ENCODE measurements at places on chromosomes 6 and 20. TPM values are rescaled to one million over a fixed set of nuclear protein-coding genes. Genes with fewer than 3 reads are reported as not detected.

DNA sequence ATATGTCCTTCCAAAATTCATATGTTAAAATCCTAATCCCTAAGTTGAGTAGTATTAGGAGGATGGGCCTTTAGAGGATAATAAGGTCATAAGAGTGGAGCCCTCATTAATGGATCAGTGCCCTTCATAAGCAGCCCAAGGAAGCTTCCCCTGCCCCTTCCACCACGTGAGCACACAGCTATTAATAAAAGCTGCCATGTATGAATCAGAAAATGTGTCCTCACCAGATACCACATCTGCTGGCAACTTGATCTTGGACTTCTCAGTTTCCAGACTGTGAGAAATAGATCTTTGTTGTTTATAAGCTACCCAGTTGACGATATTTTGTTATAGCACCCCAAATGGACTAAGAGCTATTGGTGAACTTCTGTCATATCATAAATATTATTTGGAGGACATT is 207.7 kb upstream of the HDDC2 start:
- no peak for DNase-seq

DNA sequence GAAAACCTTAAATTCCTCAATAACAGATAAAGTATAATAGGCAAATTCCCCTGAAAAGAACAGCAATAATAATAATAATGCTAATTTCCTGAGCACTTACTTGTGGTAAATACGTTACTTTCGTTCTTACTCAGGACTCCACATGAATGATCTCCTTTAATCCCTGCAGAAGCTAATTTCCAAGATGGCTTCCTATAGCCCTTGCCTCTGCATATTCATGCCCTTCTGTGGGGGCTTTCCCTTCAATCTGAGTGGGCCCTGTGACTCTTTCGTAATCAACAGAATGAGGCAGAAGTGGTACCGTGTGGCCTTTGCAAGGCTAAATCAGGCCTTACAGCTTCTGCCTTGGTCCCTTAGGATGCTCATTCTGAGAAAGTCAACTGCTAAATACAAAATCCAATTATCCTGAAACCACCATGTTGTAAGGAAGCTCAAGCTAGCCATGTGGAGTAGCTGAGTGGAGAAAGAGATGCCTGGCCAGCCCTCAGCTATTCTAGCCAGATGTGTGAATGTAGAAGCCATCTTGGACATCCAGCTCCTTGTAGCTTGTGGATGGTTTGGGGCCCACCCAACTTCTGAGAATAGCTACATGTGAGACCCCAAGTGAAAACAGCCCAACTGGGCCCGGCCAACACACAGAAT is 50.5 kb downstream of the MCUR1 start:
- DNase-seq: no peak

GRCh38 chr6:18011287-18011686 is 23.9 kb upstream of the KIF13A start:
- DNase-seq: no peak

- no peak for DNase-seq
These were observed 190.3 kb upstream of the POU3F2 start for GRCh38 chr6:98644063-98644462.

DNA sequence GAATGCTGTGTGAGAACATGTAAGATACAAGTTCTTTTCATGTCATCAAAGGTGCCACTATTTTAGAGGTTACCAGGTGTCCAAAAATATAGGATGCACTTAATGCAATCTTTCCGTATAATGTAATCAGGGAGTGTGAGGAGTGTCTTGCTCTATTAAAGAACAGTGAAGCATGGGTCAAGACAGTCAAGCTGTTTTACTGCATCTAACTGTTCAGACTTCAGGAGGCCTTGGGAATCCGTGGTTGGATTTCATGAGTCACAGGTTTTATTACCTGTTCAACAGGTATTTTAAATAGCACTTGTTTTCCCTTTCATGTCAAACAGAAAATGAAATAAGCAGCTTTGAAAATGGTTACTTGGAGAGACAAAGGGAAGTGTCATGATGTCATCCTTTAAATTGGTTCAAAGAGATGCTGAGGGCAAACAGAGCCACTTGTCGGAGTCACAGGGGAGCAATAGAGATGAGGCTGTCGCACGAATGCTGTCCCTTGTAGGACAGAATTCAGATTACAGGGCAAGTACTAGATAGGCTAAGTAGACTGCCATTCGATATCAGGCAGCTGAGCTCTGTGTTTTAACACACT is 621.5 kb downstream of the QKI start:
- DNase-seq: no peak

RNF39 gene
- total RNA-seq: 0.26 TPM

- DNase-seq: no peak
These were observed 80.4 kb downstream of the SULF2 start for GRCh38 chr20:47704746-47705496.

- no peak for DNase-seq
These were observed 4.5 kb downstream of the HSPA1A start for GRCh38 chr6:31819871-31820299.

DNA sequence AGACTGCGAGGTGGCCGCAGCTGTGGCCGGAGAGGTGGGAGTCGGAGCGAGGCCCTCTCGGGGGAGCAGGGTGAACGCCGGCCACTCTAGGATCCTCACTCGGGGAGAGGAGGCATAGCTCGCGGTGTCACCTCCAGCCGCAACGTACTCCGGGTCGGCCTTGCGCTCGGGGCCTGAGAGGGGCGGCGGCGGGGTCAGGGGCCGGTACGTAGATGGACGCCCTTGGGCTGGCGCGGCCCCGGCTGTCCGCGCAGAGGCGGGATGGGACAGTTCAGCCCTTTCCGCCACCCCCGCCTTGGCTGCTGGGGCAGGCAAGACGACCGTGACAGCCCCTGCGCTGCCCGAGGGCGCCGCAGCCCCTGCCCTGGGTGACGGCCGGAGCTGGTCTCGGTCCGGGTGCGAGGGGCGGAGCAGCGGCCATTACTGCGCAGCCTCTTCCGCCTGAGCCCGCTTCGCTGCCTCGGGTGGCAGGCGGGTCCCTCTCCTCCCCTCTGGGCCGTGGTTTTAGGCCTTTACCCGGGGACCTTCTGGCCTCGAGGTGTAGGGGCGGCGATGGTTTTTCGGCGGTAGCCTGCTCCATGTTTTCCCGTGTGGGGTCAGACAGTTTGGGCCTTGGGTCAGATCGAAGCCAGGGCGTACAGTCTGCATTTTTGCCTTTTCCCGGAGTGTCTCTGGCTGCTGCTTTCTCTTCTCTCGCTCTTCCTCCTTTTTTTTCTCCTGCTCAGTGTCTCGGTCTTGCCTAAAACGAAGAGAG is 405 bp downstream of the RNF146 start:
- DNase-seq: peak; percentile 59

MEP1A gene
- total RNA-seq: not detected

DNA sequence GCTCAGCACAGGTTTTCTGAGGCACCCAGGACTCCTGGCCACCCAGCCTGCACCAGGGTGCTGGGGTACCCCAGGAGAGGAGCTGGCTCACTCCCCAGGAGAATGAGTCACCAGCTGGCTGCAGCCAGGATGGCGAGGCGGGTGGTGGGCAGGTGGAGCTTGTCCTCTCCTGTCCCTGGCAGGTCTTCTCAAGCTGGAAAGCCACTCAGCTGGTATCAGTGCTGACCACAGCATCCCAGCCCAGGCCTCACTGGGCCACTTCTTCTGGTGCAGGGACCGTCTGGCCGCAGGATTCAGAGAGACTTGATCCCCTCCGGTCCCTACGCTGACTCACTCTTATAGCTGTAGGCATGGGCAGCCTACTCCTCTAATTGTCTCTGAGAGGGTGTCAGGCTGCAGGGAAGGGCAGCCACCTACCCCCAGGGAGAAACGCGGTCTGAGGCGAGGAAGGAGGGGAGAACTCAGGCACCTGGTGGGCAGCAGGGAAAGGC is 22.2 kb downstream of the TFEB start:
- peak; percentile 67 for DNase-seq

Measured in right atrium auricular region (tissue), 2 donors.